Muscle of back (tissue), 13 donors: ENCODE measurements at places on chromosomes 6 and 20. TPM values are rescaled to one million over a fixed set of nuclear protein-coding genes. Genes with fewer than 3 reads are reported as not detected.
A peak's percentile ranks its signal among the peaks of the same experiment; 100 is the strongest.

DNA sequence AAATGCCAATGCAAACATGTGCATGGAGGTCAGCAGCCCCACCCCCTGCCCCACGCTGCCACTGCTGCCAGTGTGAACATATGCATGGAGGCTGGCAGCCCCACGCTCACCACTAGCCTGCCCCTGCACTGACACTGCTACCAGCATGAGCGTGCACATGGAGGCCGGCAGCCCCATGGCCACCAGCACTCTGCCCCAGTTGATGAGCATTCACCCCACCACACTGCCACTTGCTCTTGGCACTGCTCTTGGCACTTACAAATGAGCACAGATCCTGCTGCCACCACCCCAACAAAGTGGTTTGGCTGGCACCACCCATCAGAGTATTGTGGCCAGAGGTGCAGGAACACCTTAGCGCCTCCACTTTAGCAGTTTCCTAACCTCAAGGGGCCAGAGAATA lies 174.1 kb downstream of the KHDC1L start:
- DNase-seq = no peak

DNA sequence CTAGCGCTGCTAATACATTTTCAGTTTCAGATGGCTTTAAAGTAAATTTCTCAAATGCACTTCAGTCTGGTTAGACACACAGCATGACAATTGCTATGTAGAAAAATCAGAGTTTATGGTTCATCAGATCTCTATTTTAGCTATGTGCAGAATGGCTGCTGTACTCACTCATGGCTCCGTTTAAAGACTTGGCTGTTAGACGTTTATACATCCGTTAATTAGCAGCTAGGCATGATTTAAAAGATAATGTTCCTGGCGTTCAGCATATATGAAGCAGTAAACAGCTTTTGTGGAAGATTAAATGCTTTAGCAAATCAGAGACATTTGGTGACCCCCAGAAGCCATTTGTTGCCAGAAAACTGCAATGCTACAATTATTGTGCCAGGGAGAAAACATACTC lies 350.0 kb upstream of the MANEA start:
- peak; percentile 15 for DNase-seq

- no peak for DNase-seq
Measured at GRCh38 chr20:40704828-40705227, 15.8 kb upstream of the MAFB start.

Gene RIPOR3
- polyA plus RNA-seq = 10.2 TPM

Gene PRL
- polyA plus RNA-seq = 0.91 TPM

Gene CALHM5
- polyA plus RNA-seq = 2.9 TPM
